ENCODE measurements at places on chromosomes 4 and X.

GRCh38 chr4:3640587-3640962 is 108.4 kb upstream of the LRPAP1 start:
- DNase-seq, result no peak

DNA sequence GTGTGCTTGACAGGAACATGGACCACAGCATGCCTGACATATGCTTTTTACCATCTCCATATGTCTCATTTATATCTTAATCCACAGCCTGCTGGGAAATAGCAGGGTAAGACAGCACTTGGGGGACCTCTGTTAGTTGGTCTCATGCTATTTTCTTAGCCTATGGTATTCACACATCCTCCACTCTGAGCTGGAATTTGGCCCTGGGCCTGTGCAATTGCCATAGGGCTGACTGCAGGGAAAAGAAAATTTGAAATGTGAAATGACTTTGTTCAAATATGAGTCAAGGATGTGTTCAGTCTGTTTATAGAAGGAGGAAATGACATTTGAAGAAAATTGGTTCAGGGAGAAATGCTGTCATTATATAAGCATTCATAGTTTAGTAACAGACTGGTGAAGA is 9.6 kb upstream of the MAP7D3 start:
- DNase-seq, result no peak

DNA sequence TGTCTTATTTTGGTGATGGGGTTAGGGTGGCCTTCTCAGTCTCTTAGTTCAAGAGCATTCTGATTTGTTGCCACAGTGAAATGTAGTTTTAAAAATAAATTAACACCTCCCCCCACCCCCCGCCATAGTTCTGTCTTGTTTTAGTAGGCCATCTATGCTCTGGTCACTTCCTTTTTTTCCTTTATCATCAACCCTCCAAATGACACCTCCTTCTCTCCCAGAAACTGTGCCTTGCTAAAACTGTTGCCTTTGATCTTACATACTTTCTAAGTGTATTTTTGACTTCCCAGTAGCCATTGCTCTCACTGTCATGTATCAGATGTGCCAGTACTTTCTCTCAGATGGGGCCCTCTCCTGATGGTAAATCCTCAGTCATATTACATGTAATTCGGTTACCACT is 14.5 kb upstream of the NDUFC1 start:
- no peak for DNase-seq

DNA sequence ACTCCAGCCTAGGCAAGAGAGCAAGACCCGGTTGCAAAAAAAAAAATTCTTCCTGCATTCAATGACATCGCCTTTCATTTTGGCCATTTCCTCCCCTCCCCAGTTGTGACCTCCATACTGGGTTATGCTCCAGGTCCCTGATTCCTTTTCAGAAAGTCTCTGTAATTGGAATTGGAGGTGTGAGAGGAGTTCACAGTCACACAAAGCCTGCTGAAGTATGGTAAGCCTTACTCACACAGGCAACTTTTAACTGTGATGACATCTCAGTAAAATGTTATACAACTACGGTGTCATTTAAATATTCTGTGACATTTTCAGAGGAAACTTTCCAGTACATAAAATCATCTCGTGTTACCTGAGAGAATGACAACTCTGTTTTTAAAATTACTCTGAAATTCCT is 73.6 kb downstream of the CEP44 start:
- peak; percentile 34 for DNase-seq

- DNase-seq, result no peak
These were observed 1.0 kb upstream of the ARHGAP4 start for GRCh38 chrX:153926858-153927671.

DNA sequence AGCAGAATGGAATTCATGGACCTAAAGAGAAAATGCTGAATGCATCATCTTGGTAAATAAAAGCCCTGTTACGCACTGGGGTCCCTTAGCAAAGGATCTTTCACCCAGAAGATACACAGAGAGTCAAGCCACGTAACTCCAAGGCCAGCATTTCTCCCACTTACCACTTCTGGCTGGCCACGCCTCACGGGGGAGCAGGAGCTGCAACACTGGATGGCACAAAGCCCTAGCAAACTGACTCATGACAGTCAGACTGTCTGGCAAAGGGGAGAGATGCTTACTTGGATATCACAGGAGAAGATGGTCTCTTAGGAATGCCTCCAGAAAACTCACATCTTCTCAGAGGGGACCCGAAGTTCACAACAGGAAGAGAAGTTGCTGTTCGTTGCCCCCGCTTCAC is 51.4 kb upstream of the BCLAF3 start:
- peak; percentile 9 for DNase-seq

- DNase-seq, result no peak
These were observed 26.3 kb downstream of the MAEA start for GRCh38 chr4:1315836-1316536.

DNA sequence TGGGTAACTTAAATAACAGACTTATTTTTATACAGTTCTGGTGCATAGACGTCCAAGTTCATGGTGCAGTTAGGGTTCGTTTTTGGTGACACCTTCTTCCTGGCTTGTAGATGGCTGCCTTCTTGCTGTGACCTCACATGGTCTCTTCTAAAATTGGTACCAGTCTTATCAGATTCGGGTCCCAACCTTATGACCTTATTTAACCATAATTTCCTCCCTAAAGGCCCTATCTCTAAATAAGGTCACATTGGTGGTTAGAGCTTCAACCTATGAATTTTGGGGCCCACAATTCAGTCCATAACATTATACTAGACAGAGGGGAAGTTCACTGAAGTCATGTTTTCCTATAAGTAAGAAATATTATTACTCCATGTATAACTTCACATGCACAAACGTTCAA is 128.0 kb downstream of the CFAP299 start:
- no peak for DNase-seq

- no peak for DNase-seq
These were observed 25.4 kb downstream of the NSD2 start for GRCh38 chr4:1896658-1896991.

DNA sequence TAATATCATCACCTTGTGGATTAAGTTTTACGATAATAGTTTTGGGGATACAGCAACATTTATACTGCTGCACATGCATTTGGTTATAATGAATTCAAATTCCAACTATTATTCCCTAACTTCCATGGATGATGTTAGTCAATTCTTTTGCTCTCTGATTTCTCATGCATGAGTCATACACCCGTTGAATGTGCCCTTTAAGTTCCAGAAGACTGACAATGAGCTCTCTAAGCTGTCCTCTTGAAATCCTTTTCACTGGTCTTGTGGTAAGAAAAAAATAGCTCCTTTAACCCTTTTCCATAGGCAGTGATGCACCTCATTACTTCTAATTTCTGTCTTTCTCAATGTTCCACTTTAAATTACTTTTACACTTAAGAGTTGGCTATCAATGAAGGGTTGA is 1095.2 kb upstream of the POU3F4 start:
- peak; percentile 54 for DNase-seq

GRCh38 chrX:10326578-10326977 is 169.8 kb downstream of the CLCN4 start:
- DNase-seq, result peak; percentile 53

GRCh38 chrX:135396109-135396508 is 25.6 kb upstream of the SMIM10L2A start:
- peak; percentile 57 for DNase-seq

DNA sequence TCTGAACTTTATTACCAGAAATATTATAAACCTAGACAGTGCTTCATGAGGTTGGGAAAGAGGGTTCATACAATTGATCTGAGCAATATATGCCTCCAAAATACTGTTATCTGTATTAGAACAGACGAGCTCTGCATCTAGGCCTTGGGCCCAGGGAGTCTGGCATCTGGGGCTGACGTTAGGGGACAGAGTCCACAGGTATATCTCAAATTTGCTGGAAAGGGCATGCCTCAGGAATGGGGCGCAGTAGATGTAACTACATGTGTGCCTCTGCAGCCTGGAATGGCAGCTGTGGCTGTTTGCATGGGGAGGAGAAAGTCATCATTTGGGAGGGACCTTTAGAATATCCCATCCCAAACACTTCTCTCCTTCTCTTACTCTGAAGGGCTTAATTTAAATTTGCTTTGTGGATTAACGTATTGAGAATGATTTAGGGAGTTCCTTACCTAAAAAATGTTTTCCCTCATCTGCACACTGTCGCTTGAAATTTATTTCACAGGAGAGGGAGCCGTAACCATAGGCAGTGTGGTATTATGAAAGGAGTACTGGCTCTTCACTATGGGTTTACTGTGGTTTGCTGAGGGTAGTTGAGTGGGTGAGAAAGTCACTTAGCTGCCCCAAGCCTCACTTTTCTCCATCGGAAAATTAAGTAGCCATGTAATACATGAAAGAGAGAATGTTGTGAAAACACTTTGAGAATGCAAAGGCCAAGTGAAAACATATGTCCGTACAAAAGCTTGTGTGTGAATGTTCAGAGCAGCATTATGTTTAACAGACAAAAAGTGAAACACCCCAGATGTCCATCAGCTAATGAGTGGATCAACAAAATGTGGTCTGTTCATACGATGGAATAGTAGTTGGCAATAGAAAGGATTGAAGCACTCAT is 5.9 kb downstream of the ADD1 start:
- DNase-seq, result no peak

DNA sequence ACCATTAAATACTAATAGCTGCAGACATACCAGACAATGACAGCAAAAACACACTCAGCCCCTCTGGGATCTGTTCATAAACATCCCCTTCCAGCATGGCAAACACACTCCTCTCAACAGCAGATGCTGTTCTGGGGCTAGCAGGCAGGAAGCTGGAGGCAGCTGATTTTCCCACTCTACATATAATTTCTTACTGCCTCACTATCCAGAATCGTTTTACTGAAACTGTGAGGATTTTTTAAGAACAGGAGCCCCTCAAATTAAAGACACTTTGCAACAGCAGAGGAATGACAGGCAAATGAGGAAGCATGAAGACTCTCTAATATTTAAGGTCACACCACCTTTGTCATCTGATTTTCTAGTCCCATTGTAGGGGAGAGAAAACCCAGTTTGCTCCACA is 2.2 kb downstream of the MAPK10 start:
- DNase-seq, result no peak

GRCh38 chr4:177461606-177462005 is 19.4 kb upstream of the AGA start:
- DNase-seq, result no peak

GRCh38 chr4:177945268-177945667 is 503.0 kb upstream of the AGA start:
- DNase-seq, result no peak

- no peak for DNase-seq
These were observed 69.9 kb downstream of the ARHGAP10 start for GRCh38 chr4:147801820-147802219.

DNA sequence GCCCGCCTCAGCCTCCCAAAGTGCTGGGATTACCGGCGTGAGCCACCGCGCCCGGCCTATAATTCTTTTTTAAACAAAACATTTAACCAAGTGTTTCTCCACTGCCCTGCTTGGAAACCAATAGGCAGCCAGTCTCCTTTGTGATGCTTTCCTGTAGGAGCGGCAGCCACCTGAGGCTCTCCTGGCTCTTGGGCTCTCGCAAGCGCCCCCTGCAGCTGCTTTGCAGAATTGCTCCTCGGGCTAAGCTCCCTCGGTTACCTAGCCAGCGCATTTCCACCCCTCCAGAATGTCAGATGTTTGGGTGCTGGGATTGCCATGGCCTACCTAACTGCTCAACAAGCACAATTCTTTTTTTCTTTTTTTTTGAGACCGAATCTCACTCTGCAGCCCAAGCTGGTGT is 7.7 kb downstream of the S100P start:
- DNase-seq, result no peak

DNA sequence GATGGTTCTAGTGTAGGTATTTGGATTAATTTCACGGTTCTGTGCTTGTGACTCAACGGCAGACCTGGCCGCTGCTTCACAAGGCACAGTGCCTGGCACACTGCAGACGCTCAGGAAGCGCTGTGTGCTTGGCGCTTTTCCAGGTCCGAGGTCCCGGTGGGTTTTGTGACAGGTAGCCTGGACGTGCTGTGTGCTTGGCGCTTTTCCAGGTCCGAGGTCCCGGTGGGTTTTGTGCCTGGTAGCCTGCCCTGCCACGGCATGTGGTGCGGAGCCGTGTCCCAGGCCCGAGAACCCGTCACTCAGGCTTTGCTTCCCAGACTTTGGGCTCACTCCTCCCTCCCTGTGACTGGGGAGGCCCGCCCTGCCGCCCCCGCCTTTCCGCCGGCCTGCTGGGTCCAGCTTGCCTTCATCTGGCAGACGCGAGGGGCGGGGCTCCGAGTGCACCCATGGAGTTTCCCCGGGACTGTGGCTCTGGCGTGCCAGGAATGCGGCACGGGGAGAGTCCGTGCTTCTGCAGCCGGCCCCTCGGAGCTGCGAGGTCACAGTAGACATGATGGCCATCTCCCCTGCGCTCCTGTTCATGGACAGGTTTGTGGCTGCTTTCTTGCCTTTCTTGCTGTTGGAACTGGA is 44.2 kb downstream of the TBC1D14 start:
- peak; percentile 90 for DNase-seq

- DNase-seq, result peak; percentile 75
These were observed 173.9 kb upstream of the PGRMC2 start for GRCh38 chr4:128461291-128462102.

GRCh38 chrX:150038315-150038714 is 100.0 kb upstream of the EOLA2 start:
- no peak for DNase-seq

GRCh38 chr4:138728566-138728965 is 287.0 kb upstream of the NOCT start:
- DNase-seq, result no peak

GRCh38 chrX:75546724-75547511 is 24.1 kb upstream of the ZDHHC15 start:
- no peak for DNase-seq

DNA sequence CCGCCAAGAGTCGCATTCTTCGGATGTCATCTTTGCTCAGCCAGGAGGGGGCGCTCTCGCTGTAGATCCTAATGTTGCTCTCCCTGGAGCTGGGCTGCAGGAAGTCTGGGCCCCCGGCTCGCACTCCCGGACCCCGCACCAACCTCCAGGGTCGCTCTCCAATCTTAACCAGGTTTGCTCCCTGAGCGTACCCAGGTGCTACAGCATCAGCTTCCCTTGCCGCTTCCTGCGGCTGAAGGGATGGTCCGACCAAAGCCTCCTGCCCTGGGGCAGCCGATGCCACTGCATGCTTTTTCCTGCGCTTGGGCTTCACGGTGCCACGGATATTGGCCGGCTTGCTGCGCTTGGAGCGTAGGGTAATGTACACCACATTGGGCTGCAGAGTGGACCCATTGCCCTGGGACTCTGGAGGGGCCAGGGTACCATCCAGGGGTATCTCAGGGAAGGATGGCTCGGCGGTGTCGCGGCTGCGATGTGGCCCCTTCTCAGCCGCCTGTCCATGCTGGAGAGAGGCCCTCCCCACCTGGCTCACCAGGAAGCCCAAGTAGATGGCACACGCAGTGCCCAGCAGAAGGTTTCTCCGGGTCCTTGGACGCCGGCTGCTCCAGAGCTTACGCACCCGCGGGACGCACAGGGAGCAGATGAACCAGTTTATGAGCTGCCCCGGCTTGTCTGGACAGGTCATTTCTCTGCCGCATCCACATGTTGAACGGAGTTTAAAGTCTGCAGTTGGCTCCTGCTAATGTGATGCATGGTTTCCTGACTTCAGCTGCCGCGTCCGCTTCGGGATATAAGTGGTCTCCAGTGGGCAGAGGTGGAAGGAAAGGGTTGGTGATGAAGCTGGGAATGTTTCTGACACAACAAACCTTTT is 1.9 kb downstream of the GASK1B start:
- peak; percentile 84 for DNase-seq

All from MCF 10A (cell line).